ENCODE measurements at places on chromosomes 6 and 20.
A peak's percentile ranks its signal among the peaks of the same experiment; 100 is the strongest.

DNA sequence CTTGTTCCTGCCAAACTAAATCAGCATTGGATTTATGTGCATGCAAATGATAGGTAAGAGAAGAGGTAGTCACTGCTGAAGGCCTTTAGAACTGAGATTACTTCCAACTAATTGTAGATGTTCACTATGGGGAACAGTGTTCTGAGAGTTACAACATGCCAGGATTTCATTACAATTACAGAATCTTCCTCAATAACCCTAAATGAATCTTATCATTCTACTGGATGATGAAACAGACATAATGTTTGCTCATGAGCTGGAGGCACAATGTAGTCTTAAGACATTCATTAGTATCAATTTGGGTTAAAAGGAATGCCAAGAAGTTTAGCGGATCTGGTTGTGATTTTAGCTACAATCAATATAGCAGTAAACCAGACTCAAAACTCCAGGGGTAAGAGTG, 248.9 kb upstream of the THEMIS start:
- DNase-seq: no peak

DNA sequence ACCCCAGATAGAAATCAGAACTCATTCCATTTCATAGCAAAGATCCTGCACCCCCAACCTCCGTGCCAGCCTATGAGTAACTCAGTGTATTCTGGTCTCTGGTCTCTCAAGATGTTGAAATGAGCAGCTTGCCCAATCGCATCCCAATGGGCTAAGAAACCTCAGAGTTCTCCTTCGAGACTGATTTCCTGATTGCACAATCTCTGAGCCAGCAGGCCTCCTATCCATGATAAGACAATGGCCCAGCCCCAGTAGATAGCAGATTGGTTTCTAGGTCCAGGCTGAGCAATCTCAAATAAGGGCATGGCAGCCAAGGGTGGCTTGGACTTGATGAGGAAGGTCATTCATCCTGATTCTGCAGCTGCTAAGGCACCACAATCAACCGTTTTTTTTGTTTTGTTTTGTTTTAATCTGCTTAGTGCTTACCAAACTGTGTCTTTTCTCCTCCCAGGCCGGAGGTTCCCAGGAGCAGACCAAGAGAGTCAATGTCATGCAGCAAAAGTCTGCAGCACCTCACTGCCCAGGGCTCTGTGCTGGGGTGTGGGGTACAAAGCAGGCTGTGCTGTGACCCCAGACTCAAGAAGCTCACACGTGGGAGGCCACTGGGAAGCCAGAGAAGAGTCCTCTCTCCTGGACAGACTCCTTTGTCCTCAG, 125.1 kb upstream of the NXT1 start:
- DNase-seq: no peak

DNA sequence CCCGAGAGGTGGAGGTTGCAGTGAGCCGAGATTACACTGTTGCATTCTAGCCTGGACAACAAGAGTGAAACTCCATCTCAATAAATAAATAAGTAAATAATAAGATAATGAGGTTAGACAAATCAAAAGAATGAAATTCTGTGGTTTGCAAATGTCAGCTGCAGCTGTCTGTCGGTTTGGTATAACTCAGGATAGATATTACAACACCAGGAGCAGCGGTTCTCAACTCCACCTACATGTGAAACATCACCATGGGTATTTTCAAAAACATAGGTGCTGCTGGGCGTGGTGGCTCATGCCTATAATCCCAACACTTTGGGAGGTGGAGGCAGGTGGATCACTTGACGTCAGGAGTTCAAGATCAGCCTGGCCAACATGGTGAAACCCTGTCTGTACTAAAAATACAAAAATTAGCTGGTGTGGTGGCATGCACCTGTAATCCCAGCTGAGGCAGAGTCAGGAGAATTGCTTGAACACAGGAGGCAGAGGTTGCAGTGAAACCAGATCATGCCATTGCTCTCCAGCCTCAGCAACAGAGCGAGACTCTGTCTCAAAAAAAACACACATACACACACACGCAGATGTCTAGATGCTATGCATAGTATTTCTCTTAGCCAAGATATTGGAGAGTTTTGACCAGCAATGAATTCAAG, 126.1 kb upstream of the LAMP5 start:
- no peak for DNase-seq

- DNase-seq: no peak
These were observed 114.6 kb upstream of the HTR1E start for GRCh38 chr6:86822747-86823146.

- no peak for DNase-seq
These were observed 50.7 kb downstream of the DSTN start for GRCh38 chr20:17620371-17621228.

- no peak for DNase-seq
These were observed 183.6 kb upstream of the SPTLC3 start for GRCh38 chr20:12825226-12825595.

- no peak for DNase-seq
These were observed 195.4 kb downstream of the HIVEP2 start for GRCh38 chr6:142749556-142749955.

DNA sequence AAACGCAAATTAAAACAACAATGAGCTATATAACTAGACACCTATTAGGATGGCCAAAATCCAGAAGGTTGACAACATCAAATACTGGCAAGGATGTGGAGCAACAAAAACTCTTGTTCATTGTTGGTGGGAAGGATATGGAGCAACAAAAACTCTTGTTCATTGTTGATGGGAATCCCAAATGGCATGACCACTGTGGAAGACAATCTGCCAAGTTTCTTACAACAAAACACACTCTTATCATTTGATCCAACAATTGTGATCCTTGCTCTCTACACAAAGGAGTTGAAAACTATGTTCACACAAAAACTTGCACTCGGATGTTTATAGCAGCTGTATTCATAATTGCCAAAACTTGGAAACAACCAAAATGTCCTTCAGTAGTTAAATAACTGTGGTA, 61.8 kb upstream of the LAMA2 start:
- DNase-seq: no peak

DNA sequence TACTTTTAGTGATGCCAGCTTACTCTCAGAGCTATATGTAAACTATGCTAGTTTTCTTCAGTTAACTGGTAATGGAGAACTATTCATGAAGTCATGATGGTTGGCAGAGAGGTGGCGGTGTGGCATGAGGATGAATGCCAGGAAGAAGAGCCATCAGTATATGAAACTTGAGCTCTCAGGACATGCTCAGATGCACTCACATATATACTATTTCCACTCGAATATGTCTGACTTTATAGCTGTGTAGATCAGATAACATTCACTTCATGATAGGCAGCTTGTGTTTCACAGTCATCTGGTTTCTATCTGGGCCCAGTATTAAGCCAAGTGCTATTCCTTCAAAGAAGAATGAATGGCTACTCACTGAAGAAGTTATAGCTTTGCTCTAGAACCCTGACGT, 46.2 kb upstream of the CEP85L start:
- no peak for DNase-seq

DNA sequence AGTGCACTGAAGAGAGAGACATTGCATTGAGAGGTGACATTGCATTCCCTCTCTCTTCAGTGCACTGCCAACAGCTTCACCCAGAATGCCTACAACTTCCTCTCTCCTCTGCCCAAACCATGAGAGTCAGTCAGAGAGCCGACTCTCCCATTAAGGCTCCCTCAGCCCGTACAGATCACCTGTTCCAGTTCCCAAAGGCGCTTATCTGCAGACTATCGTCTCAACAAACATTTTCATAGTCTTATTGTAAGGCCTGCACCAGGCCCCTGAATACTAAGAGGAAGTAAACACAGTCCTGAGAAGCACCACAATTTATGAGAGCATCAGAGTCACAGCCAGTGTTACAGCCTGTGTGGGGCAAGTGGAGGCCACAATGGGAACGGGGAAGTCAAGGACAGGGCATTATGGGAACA, 53.7 kb downstream of the GFOD1 start:
- DNase-seq: no peak

DNA sequence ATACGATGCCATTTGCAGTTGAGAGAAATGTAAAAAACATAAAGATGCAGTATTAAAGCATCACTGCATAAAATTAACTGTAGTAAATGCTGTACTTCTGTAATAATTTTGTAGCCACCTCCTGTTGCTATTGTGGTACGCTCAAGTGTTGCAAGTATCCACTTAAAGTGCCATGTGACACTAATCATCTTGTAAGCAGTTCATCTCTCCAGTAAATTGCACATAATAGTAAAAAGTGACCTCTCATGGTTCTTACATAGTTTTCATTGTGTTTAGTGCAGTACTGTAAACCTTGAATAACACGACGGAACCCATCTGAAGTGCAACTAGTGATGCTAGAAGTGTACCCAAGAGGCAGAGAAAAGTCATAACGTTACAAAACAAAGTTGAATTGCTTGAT, 190.1 kb upstream of the VGLL2 start:
- DNase-seq: no peak

- DNase-seq: no peak
These were observed 48.8 kb downstream of the DST start for GRCh38 chr6:56593801-56594318.

GRCh38 chr6:153028286-153028685, 25.8 kb upstream of the MTRF1L start:
- DNase-seq: no peak

- DNase-seq: no peak
These were observed 37.1 kb downstream of the GINS1 start for GRCh38 chr20:25444556-25444955.

DNA sequence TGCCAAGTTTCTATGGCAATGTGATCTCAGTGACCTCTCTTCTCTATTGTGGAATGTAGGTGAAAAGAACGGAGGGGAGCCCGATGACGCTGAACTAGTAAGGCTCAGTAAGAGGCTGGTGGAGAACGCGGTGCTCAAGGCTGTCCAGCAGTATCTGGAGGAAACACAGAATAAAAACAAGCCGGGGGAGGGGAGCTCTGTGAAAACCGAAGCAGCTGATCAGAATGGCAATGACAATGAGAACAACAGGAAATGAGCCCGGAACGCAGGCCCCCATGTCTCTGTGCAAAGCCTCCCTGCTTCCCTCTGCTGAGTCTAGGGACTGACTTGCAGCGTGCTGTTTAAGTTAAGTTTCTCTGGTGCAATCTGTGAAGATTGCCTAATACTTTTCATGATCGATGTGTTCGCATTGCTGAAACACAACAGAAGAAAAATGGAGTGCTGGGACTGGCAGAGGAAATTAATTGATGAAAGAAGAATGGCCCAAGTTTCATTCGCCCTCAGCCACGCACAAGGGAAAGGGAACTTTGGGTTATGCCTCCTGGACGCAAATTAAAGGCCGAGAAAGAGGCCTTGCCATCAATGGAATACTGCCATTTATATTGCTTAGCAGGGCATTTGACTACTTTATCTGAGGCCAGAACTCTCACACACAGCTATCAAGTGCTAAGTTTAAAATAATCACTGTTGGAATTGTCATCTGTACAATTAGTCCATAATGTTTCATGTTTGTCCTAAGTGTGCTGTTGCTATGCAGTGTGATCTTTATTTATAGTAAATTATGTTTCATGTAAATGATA, 146.4 kb downstream of the AKAP7 start:
- DNase-seq: peak; percentile 88

GRCh38 chr20:58478141-58478805, 36.9 kb downstream of the APCDD1L start:
- DNase-seq: no peak

GRCh38 chr20:24784607-24785006, 164.5 kb upstream of the CST7 start:
- no peak for DNase-seq

GRCh38 chr6:162478192-162478671, 249.3 kb downstream of the PRKN start:
- DNase-seq: no peak

DNA sequence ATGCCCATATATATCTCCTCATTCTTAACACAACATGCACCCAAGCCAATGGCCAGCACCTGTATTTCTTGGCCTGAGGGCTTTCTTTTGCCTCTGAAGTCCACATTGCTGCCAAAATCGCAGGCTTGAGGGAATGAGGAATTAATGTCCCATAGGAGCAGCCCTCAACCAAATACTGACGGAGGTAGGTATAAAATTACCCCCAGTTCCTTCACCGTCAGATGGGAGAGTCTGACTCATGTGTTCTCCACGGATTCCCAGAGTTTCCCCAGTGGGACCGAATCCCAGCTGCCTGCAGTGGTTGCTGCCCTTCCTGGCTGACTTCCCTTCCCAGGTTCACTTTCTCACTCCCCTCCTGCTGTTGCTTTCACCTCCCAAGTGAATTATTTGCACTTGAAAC, 602.2 kb upstream of the NOX3 start:
- DNase-seq: no peak

DNA sequence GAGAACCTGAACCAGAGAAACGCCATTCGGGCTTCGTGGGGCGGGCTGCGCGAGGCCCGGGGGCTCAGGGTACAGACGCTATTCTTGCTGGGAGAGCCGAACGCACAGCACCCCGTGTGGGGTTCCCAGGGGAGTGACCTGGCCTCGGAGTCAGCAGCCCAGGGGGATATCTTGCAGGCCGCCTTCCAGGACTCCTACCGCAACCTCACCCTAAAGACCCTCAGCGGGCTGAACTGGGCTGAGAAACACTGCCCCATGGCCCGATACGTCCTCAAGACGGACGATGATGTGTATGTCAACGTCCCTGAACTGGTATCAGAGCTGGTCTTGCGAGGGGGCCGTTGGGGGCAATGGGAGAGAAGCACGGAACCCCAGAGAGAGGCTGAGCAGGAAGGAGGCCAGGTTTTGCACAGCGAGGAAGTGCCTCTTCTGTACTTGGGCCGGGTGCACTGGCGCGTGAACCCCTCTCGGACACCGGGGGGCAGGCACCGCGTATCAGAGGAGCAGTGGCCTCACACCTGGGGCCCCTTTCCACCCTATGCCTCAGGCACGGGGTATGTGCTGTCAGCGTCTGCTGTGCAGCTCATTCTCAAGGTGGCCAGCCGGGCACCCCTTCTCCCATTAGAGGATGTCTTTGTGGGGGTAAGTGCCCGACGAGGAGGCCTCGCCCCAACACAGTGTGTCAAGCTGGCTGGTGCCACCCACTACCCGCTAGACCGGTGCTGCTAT, 904 bp downstream of the B3GALT4 start:
- DNase-seq: no peak

DNA sequence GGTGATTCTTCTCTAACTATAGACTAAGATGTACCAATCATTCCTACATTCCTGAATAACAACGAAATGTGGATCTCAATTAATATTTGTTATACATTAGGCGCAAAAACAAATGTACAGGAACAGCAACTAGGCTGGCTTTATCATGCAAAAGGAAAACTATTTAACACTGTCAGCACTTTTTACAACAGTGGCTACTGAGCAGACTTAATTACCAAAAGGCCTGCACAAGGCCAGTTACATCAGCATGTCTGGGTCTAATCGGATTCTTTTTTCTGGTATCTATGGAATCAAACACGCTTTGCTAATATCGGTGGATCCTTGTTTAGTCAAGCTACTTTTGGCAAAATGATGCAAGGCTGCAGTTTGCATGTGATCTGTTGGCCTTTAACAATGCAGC, 176.5 kb downstream of the UBE3D start:
- DNase-seq: no peak

DNA sequence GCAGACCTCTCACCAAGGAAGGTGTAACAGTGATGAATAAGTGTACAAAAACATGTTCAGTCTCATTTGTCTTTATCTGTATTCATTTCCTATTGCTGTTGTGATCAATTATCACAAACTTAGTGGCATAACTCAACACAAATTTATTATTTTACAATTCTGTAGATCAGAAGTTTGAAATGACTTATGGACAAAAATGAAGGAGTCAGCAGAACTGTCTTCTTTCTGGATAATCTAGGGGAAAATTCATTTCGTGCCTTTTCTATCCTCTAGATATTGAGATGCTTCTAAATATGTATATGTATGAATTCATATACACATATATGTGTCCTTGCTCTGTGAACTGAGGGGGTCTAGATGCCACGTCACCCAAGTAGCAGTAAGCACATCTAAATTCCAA, 663.1 kb upstream of the MARCKS start:
- DNase-seq: no peak

GRCh38 chr20:35190556-35190955, 18.7 kb downstream of the PROCR start:
- DNase-seq: no peak
